Dermis microvascular lymphatic vessel endothelial cell (primary cell): ENCODE measurements at places on chromosomes 11 and 22. TPM values are rescaled to one million over a fixed set of nuclear protein-coding genes. Genes with fewer than 3 reads are reported as not detected.

Gene HMOX1
- 57.3 and 104 TPM in 2 replicates for total RNA-seq

Gene KRTAP5-1
- total RNA-seq = not detected in 2 replicates

Gene MN1
- 0.13 and 0.25 TPM in 2 replicates for total RNA-seq

Gene MUC5B
- not detected in 2 replicates for total RNA-seq

Gene CRKL
- total RNA-seq = 33.5 and 40.6 TPM in 2 replicates

Gene CSF2RB
- 2.8 and 7.1 TPM in 2 replicates for total RNA-seq

Gene MYRF
- total RNA-seq = 0.25 and 0.26 TPM in 2 replicates

Gene OR51B5
- total RNA-seq = not detected in 2 replicates

Gene SYT9
- total RNA-seq = 0.77 and 1.6 TPM in 2 replicates

Gene PLEKHA7
- 1.8 and 3.4 TPM in 2 replicates for total RNA-seq

Gene MFNG
- 97.7 and 197 TPM in 2 replicates for total RNA-seq

Gene MS4A12
- not detected in 2 replicates for total RNA-seq

Gene MYEOV
- total RNA-seq = under 0.01 and 0.39 TPM in 2 replicates

Gene OR52E8
- not detected in 2 replicates for total RNA-seq

Gene GSTT2B
- total RNA-seq = 5.4 and 7.0 TPM in 2 replicates

Gene FAM227A
- 0.26 and 0.38 TPM in 2 replicates for total RNA-seq

Gene CD3D
- not detected in 2 replicates for total RNA-seq

Gene FDXACB1
- total RNA-seq = 1.3 and 1.4 TPM in 2 replicates

Gene GGTLC2
- not detected in 2 replicates for total RNA-seq

Gene LARGE2
- not detected in 2 replicates for total RNA-seq

Gene RASD2
- total RNA-seq = not detected in 2 replicates

Gene ANKK1
- total RNA-seq = not detected in 2 replicates

Gene ADORA2A
- total RNA-seq = 2.7 and 3.0 TPM in 2 replicates

Gene MPZL2
- 4.9 and 5.6 TPM in 2 replicates for total RNA-seq

Gene SERPING1
- 0.51 TPM in 1 of 2 replicates, not detected in the other for total RNA-seq

Gene CRYBB2
- total RNA-seq = not detected in 2 replicates

Gene SHISAL1
- total RNA-seq = under 0.01 TPM in 2 replicates

Gene TRIM51
- not detected in 2 replicates for total RNA-seq

Gene THRSP
- not detected in 2 replicates for total RNA-seq

Gene LIF
- total RNA-seq = 0.25 and 0.26 TPM in 2 replicates

Gene PANX3
- total RNA-seq = not detected in 2 replicates
